ENCODE measurements at places on chromosomes 2 and 18. TPM values are rescaled to one million over a fixed set of nuclear protein-coding genes. Genes with fewer than 3 reads are reported as not detected.

Gene SPC25
- 0.24 TPM for total RNA-seq

Gene DNAH7
- total RNA-seq = 7.0 TPM

Gene SLC14A1
- 0.79 TPM for total RNA-seq

Gene NMUR1
- total RNA-seq = 1.2 TPM

Gene SEMA4F
- 2.2 TPM for total RNA-seq

Gene RNU2-63P
- total RNA-seq = not detected

Gene FBXO41
- 2.3 TPM for total RNA-seq

Gene TMEM178A
- 0.34 TPM for total RNA-seq

Gene SCN7A
- 1.2 TPM for total RNA-seq

Gene TTN
- total RNA-seq = 3.3 TPM

Gene ARHGAP28
- 7.0 TPM for total RNA-seq

Gene SLC19A3
- total RNA-seq = 1.3 TPM

Gene PROC
- 0.86 TPM for total RNA-seq

Gene IWS1
- total RNA-seq = 13.8 TPM

Gene RAD51AP2
- 0.06 TPM for total RNA-seq

Gene PAIP2B
- 30.4 TPM for total RNA-seq

Gene NAT8
- not detected for total RNA-seq

Gene HOXD9
- total RNA-seq = not detected

Gene INPP5D
- 3.5 TPM for total RNA-seq

Gene ALPI
- total RNA-seq = not detected

Gene UBE2F
- 39.8 TPM for total RNA-seq

Gene DNAJC27
- 4.4 TPM for total RNA-seq

Gene STEAP3
- 28.2 TPM for total RNA-seq

Gene MAIP1
- 3.6 TPM for total RNA-seq

Gene IL1A
- not detected for total RNA-seq

Gene MAP3K20
- total RNA-seq = 23.7 TPM

Gene PDE11A
- total RNA-seq = 2.6 TPM

Gene SMAD7
- 22.4 TPM for total RNA-seq

Gene FTCDNL1
- 3.2 TPM for total RNA-seq

Gene CCL20
- 4.6 TPM for total RNA-seq

Gene TMEM198
- 6.3 TPM for total RNA-seq
